Heart right ventricle (tissue), 16 donors: ENCODE measurements at places on chromosomes 5 and 9. TPM values are rescaled to one million over a fixed set of nuclear protein-coding genes. Genes with fewer than 3 reads are reported as not detected.

The C9orf153 gene
- total RNA-seq, result 0.14 TPM

GRCh38 chr5:139517683-139518564 is 35.4 kb upstream of the STING1 start:
- H3K27ac ChIP-seq, result peak overlapping the region; percentile 90
- no peaks in the 10 kb centered on the region for H3K36me3 ChIP-seq
- H3K4me1 ChIP-seq, result peaks cover 22% of the 10 kb centered on the region
- peak; percentile 90 for DNase-seq
- no peaks in the 10 kb centered on the region for H3K27me3 ChIP-seq
- H3K4me3 ChIP-seq, result peak overlapping the region; percentile 55

DNA sequence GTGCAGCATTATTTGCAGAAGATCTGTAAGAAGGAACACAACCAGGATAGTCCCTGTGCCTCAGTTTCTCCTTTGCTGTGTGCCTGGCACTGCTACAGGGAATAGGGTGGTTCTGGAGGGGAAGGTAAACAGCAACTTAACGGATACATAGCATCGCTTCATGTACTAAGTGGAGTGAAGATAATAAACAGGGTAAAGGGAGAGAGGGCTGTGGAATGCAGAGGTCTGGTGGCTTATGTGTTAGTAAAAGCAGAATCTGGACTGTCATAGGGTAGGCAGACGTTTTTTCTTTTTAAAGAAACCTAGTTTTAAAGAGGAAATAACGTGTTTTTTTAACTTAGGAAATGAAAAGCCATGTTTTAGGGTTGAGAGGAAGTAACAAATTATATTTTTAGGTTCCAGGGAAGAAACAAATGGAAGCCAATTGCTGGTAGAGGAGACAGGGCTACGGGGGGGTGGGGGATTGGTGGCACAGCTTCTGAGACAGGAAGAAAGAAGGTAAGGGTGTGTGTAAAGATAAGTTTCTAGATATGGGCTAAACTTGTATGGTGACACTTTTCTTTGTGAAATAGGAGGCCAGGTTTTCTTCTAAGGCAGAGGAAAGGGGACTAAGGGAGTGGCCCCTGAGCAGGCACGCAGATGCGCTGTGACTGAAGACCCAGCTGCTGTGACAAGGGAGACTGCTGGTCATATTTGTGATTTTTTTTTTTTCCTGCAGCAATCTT is 1.3 kb downstream of the GNG10 start:
- DNase-seq, result no peak
- peak overlapping the region; percentile 74 for H3K4me3 ChIP-seq
- H3K4me1 ChIP-seq, result peaks cover 3% of the 10 kb centered on the region
- H3K36me3 ChIP-seq, result peaks cover 38% of the 10 kb centered on the region
- peak overlapping the region; percentile 87 for H3K27ac ChIP-seq

GRCh38 chr5:54873691-54874090 is 111.7 kb downstream of the ESM1 start:
- H3K27me3 ChIP-seq, result no peaks in the 10 kb centered on the region
- H3K4me1 ChIP-seq, result peaks cover 14% of the 10 kb centered on the region
- no peak for DNase-seq
- H3K27ac ChIP-seq, result no peak overlapping the region
- no peak overlapping the region for H3K4me3 ChIP-seq
- H3K36me3 ChIP-seq, result no peaks in the 10 kb centered on the region

DNA sequence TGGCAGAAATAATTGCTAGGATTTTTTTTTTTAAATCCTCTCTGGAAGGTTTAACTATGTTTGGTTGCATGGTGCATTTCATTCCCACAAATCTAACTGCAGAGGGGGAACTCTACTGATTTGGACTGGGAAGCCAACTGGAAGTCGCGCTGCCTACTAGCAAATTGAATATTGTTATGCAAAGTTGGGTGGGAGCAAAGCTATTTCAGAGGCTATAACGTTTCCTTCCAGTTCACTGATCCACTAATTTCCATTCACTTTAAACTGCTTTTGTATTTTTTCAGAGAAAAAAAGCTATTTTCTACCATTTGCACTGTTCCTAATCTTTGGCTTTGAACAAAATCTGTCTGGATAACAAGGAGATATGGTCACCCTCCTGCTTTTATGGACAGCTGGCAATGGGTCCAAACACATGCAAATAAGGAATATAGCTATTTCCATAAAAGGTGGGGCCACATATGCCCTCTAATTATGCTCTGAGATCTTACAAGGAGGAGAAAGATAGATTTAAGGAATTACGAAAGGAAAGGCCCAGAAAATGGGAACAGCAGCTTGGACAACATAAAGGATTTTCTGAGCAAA is 40.1 kb downstream of the MACIR start:
- no peak overlapping the region for H3K27ac ChIP-seq
- no peaks in the 10 kb centered on the region for H3K27me3 ChIP-seq
- no peak for DNase-seq
- H3K36me3 ChIP-seq, result no peaks in the 10 kb centered on the region

The LCN10 gene
- 1.4 TPM for total RNA-seq

The IL9 gene
- not detected for total RNA-seq

GRCh38 chr5:143748516-143748915 is 63.4 kb upstream of the HMHB1 start:
- no peak for DNase-seq
- H3K4me1 ChIP-seq, result no peaks in the 10 kb centered on the region
- no peak overlapping the region for H3K27ac ChIP-seq

- H3K4me3 ChIP-seq, result no peak overlapping the region
- no peak overlapping the region for H3K27ac ChIP-seq
- H3K4me1 ChIP-seq, result no peaks in the 10 kb centered on the region
- no peaks in the 10 kb centered on the region for H3K27me3 ChIP-seq
- DNase-seq, result no peak
- H3K36me3 ChIP-seq, result peaks cover 72% of the 10 kb centered on the region
Observed at GRCh38 chr9:35044071-35044470, 28.4 kb downstream of the VCP start.

The ADRB2 gene
- 5.0 TPM for total RNA-seq

The EDIL3 gene
- total RNA-seq, result 10.0 TPM

GRCh38 chr5:504326-505154 is 19.7 kb downstream of the SLC9A3 start:
- no peak overlapping the region for H3K4me3 ChIP-seq
- H3K36me3 ChIP-seq, result no peaks in the 10 kb centered on the region
- no peaks in the 10 kb centered on the region for H3K27me3 ChIP-seq
- H3K27ac ChIP-seq, result no peak overlapping the region

- no peaks in the 10 kb centered on the region for H3K4me1 ChIP-seq
- peaks cover 10% of the 10 kb centered on the region for H3K27me3 ChIP-seq
- DNase-seq, result no peak
- H3K27ac ChIP-seq, result no peak overlapping the region
Observed at GRCh38 chr9:133594310-133594709, 14.9 kb downstream of the FAM163B start.

DNA sequence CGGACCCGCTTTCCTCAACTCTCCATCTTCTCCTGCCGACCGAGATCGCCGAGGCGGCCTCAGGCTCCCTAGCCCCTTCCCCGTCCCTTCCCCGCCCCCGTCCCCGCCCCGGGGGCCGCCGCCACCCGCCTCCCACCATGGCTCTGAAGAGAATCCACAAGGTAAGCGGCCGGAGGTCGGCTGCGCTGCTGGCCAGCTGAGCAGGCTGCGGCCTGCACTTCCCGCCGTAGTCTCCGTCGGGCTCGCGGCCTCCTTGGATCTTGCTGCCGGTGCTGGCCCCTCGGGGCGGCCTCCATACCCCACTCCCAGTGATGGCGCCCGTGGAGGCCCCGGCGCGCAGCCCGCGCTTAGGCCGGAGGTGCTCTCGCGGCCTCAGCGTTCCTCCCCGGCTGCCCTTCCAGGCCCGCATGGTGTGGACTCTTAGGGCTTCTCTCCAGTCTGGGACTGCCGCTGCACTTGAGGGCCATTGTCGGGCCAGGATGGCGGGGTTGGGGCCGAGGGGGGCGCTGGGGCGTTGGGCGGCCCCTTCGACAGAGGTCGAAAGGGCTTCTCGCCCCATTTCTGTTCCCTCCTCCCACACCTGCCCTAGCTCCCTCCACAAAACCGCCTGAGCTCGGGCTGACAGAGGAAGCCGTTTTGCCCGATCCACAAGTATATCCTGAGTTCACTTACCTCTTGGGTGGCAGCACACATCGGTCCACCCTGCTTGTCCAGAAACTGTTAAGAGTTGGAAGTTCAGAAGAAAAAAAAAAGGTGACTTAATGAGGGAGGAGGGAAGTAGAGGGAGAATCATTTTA is 714 bp downstream of the UBE2D2 start:
- H3K27ac ChIP-seq, result peak overlapping the region; percentile 98
- peaks cover under 1% of the 10 kb centered on the region for H3K36me3 ChIP-seq
- H3K4me1 ChIP-seq, result peaks cover 36% of the 10 kb centered on the region

DNA sequence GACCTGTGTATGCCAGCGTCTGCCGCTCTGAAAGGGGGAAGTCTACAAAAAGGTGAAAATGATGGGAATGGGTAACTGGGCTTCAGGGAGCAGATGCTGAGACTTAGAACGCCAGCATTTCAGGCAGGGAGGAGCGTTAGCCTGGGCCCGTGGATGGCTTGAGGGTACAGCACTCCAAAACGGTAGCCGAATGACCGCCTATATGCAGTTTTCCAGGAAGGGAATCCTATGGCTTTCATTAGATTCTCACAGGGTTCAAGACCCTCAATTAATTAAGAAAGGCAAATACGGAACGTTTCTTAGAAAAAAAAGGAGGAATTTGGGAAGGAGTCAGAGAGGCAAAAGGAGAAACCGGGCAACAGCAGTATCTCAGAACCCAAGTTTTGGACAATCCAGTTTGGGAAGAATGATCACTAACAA is 639 bp downstream of the AMACR start:
- peaks cover 12% of the 10 kb centered on the region for H3K4me1 ChIP-seq
- H3K4me3 ChIP-seq, result peak overlapping the region; percentile 78
- no peak for DNase-seq
- H3K27ac ChIP-seq, result peak overlapping the region; percentile 96

DNA sequence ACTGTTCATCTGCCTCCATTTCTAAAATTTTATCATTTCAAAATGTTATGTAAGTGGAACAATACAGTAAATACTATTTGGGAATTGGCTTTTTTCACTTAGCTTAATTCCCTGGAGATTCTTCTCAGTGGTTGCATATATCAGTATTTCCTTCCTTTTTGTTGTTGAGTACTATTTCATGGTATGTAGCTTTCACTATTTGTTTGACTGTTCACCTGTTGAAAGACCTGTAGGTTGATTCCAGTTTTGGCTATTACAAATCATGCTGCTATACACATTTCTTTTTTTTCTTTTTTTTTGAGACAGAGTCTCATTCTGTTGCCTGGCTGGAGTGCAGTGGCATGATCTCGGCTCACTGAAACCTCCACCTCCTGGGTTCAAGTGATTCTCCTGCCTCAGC is 33.0 kb upstream of the PWWP2A start:
- DNase-seq, result no peak
- H3K27ac ChIP-seq, result no peak overlapping the region
- H3K4me1 ChIP-seq, result no peaks in the 10 kb centered on the region
- no peaks in the 10 kb centered on the region for H3K36me3 ChIP-seq
- H3K27me3 ChIP-seq, result no peaks in the 10 kb centered on the region
- H3K4me3 ChIP-seq, result no peak overlapping the region

- H3K4me1 ChIP-seq, result no peaks in the 10 kb centered on the region
- H3K27me3 ChIP-seq, result no peaks in the 10 kb centered on the region
- no peaks in the 10 kb centered on the region for H3K36me3 ChIP-seq
- peak overlapping the region; percentile 38 for H3K4me3 ChIP-seq
Observed at GRCh38 chr5:157651623-157652376, 438 bp downstream of the SOX30 start.

DNA sequence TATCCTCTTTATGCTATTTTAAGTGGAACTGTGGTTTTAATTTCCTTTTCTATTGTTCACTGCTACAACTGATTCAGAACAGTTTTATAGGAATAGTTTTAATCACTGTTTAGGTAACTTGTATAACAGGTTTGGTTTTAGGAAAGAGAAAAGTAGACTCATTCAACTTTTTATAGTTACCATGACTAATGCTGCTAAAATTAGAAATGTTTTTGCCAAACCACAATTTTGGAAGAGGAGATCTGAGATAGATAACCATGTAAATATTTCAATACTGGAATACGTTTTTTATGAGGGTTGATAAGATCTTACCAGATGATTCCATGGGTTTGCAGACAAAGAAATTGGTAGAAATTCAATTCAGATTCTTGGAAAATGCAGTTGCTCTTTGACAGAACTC is 404.6 kb upstream of the ARRDC3 start:
- DNase-seq, result no peak
- no peaks in the 10 kb centered on the region for H3K27me3 ChIP-seq
- no peak overlapping the region for H3K4me3 ChIP-seq

DNA sequence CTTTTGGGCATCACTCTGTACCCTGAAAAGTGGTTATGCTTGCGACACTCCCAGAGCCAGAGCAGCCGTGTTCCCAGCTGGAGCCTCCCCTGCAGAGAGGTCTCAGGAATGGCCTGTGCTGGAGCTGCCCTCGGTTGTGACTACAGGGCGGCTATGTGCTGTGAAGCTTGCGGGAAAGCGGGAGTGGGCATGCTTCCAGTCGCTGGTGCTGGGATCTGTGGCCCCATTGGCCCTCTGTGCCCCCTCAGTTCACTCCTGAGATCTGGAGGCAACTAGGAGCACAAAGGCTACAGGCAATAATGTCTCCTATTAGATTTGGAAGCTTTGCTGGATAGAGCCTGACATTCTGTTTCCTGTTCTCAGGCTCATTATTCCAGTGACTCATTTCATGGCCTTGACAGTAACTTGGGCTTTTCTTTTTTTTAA is 56.9 kb downstream of the GPR107 start:
- H3K27ac ChIP-seq, result no peak overlapping the region
- no peaks in the 10 kb centered on the region for H3K27me3 ChIP-seq
- no peaks in the 10 kb centered on the region for H3K4me1 ChIP-seq

DNA sequence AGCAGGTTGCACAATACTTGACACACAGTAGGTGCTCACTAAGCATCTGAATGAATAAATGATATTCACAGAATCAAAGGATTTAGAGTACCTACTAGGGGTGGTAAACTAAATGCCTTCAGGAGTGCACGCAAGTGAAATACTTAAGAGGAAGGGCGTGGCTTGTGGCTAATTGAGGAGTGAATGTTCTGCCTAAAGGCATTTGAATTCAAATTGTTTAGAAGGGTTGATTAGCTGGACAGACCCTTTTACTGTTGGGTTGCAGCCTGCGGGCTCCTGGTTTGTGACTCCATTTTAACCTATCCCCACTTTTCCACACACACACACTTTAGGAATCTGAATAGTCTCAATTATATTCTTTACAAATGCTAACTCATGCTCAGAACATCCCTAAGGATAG is 63.1 kb downstream of the PPP2R2B start:
- DNase-seq, result no peak
- no peaks in the 10 kb centered on the region for H3K4me1 ChIP-seq
- no peak overlapping the region for H3K4me3 ChIP-seq

DNA sequence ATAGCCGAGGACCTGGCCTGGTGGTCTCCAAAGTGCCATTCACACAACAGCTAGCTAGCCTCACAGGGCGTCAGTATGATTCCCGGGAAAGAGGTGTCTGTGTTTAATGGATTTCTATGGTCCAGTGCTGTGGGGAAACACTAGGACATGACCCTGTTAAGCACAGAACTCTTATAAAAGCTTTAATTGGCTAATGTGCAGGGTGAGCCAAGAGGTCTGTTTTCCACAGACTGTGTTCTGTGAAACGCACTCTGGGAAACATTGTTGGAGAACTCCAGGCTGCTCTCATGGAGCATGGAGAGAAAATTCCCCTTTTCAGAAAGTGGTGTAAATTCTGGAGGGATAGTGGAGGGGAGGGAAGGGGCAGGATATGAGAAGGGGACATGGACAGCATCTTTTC is 331.4 kb downstream of the FBXL7 start:
- no peak overlapping the region for H3K4me3 ChIP-seq
- peaks cover 13% of the 10 kb centered on the region for H3K4me1 ChIP-seq
- no peak for DNase-seq
- H3K36me3 ChIP-seq, result no peaks in the 10 kb centered on the region
- no peak overlapping the region for H3K27ac ChIP-seq
